ENCODE measurements at places on chromosomes 7 and 10. TPM values are rescaled to one million over a fixed set of nuclear protein-coding genes. Genes with fewer than 3 reads are reported as not detected.

DNA sequence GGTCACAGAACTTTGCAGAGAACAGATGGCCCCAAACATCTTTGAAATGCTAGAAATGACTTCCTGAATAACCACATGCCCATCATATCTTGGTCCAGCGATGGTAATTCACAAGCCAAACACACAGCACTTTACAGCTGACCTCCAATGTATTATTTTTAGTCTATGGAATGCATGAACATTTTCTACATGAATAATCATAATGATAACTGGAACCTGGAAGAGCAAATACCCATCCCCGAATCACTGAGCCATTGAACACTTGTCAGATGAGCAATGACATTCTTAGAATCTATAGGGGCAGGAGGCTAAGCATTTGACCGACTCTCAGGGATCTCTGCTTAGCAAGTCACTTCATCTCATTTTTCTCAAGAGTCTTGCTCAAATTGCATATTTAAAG, 167.3 kb downstream of the CREB5 start:
- no peak for DNase-seq

DNA sequence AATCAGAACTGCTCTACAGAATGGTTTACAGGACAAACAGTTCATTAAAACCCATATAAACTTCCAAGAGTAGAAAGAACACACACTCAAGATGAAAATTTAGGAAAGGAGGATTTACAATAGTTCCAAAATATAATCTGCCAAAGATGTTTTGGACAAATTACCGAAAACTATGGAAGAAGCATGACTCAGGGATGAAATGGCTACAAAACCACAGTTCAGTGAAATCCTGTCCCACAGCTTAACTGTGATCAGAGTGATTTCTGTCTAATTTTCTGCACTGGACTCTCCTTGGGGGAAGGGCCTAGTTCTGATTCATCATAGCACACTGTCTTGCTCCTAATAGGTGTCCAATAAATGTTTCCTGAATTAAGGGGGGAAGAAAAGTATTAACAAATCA, 82.2 kb downstream of the HIPK2 start:
- no peak for DNase-seq

DNA sequence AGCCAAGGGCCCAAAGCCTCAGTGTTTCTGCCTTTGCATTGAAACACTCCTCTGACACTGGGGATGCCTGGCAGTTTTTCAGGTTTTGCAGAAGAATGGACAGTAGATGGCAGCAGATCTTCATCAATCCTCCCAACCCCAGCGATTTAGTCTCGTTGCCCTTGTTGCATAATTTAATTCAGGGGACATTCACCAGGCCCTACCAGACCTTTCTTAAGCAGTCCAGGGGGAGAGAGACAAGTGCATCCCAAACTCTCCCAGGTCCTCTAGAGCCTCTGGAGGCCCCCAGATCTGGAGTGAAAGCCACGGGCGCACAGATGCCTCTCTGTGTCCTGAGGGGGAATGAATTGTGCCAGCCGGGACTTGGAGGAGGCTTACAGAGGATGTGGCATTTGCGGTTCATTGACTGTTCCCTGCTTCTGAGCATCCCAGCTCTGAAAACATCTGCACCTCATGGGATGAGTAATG, 29.6 kb downstream of the MINDY4 start:
- peak; percentile 80 for DNase-seq

The BAG3 gene
- 57.6 TPM for total RNA-seq

- no peak for DNase-seq
Observed at GRCh38 chr7:133611955-133612354, 359.1 kb downstream of the EXOC4 start.

- peak; percentile 3 for DNase-seq
Observed at GRCh38 chr7:93574269-93574645, 267 bp downstream of the CALCR start.

- DNase-seq, result no peak
Observed at GRCh38 chr10:30822693-30823465, 193.3 kb upstream of the LYZL2 start.

The TDRD1 gene
- not detected for total RNA-seq

GRCh38 chr7:135712182-135712782, 15.7 kb downstream of the SLC13A4 start:
- DNase-seq, result peak; percentile 28

- DNase-seq, result peak; percentile 78
Observed at GRCh38 chr7:128697302-128697905, 25.3 kb downstream of the GARIN1A start.

The ST8SIA6 gene
- not detected for total RNA-seq

DNA sequence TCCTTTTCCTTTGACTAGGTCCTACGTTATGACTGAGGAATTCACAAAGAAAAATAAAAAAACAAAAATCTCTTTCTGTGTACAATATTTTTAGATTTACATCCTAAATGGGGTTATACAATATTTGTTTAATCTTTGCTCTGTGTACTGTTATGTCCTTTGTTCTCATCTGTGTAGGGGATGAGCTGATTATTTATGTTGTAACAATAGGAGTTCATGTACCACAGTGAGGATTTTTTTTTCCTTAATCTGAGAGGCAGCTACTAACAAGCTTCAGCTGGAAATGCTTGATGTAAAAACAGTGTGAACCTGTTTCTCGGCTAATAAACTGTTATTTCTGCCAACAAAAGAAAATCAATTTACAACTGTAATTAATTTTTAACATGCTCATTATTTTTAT, 58.0 kb downstream of the ORC5 start:
- no peak for DNase-seq

DNA sequence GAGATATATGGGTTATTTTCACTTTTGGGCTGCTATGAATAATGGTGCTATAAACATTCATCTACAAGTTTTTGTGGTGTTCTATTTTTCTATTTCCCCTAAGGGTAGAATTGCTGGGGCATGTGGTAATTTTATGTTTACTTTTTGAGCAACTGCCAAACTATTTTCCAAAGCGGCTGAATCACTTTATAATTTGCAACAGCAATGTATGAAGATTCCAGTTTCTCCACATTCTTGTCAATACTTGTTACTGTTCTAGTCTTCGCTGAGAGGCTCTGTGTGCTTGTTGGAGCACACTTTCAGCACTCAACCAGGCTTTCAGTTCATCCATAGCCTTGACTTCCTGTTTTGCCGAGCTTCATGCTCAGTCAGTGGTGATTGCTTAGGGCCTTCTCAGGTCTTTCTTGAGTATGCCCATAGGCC, 39.0 kb downstream of the ADK start:
- DNase-seq, result peak; percentile 60

- DNase-seq, result peak; percentile 7
Observed at GRCh38 chr7:25789701-25790640, 362.0 kb upstream of the NFE2L3 start.

DNA sequence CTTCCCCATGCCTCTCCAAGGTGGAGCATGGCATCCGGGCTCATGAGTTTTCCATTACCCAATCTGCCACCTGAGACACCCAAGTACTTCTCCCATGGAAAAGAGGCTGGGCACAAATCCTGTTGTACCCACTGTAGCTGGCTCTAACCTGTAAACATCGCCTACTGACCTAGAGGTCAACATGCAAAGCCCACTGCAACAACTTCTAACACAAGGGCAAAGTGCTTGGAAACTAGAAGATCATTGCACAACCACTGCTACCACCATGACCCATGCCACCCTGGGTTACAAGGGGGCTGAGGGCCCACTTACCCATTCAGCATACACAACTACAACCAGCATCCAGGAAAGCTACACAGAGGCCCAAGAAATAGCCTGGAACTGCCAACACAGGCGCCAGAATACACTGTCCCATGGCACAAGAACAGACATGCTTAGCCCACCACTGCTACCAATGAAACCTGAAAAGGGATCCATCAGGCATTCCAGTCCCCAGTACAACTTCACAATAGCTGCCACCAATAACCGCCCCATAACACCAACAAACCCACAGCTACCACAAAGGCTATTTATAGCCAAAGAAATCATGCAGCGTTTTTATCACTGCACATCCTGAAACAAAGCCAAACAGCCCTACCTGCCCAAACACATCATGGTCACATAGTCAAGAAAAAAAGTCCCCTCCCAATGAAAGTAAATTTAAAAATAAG, 63.4 kb downstream of the RNF32 start:
- no peak for DNase-seq

The AQP1 gene
- total RNA-seq, result 0.37 TPM

GRCh38 chr10:23343591-23344240, 881 bp downstream of the C10orf67 start:
- DNase-seq, result no peak

GRCh38 chr10:120503689-120504088, 46.7 kb downstream of the PLPP4 start:
- peak; percentile 2 for DNase-seq

The NPSR1 gene
- total RNA-seq, result not detected

The RET gene
- total RNA-seq, result 70.1 TPM

The SLC39A12 gene
- not detected for total RNA-seq

- DNase-seq, result no peak
Observed at GRCh38 chr10:131702531-131703356, 198.1 kb upstream of the PPP2R2D start.

The ANKRD61 gene
- total RNA-seq, result 1.1 TPM

The RALA gene
- total RNA-seq, result 36.3 TPM

The TAC1 gene
- 1.1 TPM for total RNA-seq

GRCh38 chr7:83686416-83686815, 37.5 kb upstream of the SEMA3E start:
- DNase-seq, result no peak

- DNase-seq, result peak; percentile 70
Observed at GRCh38 chr10:132637477-132638129, 100.0 kb downstream of the INPP5A start.

- no peak for DNase-seq
Observed at GRCh38 chr10:92688573-92688926, 1.2 kb upstream of the HHEX start.

The NODAL gene
- not detected for total RNA-seq

DNA sequence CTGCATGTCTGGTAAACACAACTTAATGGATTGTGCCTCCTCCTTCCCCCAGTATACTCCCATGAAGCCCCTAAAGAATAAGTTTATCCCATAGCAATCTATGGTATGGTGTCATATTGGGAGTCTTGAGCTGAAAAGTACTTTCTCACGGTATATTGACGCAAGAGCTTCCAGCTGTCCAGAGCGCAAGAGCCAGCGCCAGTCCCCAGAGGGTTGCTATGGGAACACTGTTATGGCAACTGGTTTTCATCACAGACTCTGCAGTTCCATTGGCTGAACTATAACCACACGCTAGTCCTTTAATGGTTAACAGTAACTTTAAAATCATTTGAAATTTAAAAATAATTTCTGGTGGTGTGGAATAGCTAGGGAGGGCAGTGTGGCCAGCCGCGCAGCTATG, 46.9 kb downstream of the PRPF18 start:
- DNase-seq, result no peak

DNA sequence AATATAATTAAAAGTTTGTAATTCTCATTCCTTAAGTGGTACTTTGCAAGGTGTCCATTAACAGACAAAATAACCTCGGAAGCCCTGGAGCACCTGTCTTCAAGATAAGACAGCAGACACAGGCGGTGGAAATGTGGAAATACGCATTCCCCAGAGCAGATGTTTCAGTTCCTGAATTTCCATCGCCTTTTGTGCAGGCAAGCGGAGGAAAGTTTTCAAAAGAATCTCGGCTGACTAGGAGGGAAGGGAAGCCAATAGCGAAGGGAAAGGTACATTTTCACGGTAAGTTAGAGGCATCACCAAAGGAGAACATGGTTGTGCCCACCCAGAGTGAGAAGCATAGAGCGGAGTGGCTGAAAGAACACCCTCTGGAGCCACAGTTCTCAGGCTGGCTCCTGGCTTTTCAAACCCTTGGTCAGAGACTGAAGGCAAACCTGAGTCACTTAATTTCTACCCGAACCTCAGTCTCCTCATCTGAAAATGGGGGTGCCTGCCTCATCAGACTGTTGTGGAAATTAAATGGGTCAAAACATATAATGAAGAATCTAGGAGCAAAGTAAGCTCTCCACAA, 13.6 kb downstream of the CPA1 start:
- no peak for DNase-seq

The TAS2R5 gene
- total RNA-seq, result 0.43 TPM

The PMPCB gene
- total RNA-seq, result 66.8 TPM

The MEPCE gene
- total RNA-seq, result 65.3 TPM

The ITPRID1 gene
- total RNA-seq, result 0.21 TPM

The TMEM273 gene
- not detected for total RNA-seq

The ALOX5 gene
- total RNA-seq, result not detected

DNA sequence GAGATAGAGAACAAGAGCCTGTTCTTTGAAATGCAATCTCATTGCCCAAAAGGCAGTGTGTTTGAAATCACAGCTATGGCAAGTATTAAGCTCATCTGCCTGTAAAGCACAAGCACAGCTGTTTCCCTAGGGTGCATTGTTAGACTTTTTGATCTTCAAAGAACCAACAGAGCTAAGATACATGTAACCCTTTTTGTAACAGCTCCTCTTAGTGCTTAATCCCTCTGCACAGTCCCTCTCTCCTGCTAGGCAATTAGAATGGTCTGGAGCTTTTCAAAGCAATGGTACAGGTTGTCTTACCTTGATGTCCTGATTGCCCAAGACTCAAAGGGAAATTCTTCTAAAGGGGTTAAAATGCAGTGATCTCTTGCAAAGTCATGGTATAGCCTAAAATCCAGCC, 249.6 kb upstream of the CHRM2 start:
- no peak for DNase-seq

GRCh38 chr7:116953372-116953905, at the start of gene ST7:
ST7 (plus strand) TSS chr7:116953501; CDS start chr7:116953541, 40 bp downstream.
- peak; percentile 78 for DNase-seq

GRCh38 chr7:35348611-35349400, 94.9 kb upstream of the TBX20 start:
- no peak for DNase-seq

- no peak for DNase-seq
Observed at GRCh38 chr10:8044908-8045725, 9.4 kb upstream of the GATA3 start.

DNA sequence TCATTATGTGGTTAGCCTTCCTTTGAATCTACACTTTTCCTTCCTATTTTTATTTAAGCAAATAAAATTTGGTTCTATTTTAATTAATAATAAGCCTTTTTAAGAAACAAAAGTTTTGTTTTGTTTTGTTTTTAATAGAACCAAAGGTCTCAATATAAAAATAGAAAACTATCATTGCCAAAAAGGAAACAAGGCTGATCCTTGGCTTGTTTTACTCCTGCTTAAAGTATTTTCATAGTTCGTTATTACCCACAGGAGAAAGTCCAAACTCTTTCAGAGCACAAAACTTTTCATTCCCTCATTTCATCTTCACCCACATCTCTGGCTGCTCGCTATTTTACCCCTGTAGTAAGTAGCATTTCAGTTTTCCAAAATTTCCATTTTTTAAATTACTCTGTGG, 374.8 kb downstream of the SEMA3D start:
- no peak for DNase-seq

The FAM25G gene
- not detected for total RNA-seq

GRCh38 chr10:24206926-24207325, 2.0 kb upstream of the KIAA1217 start:
- no peak for DNase-seq

The SPDYE8 gene
- not detected for total RNA-seq

All from A673 (cell line).